ENCODE measurements at places on chromosomes 3 and 15.

GRCh38 chr3:157789162-157789561, 285.9 kb upstream of the VEPH1 start:
- no peak for DNase-seq

- peak; percentile 2 for DNase-seq
These were observed 293.6 kb upstream of the MDFIC2 start for GRCh38 chr3:70606018-70606417.

- peak; percentile 53 for DNase-seq
These were observed 61.0 kb downstream of the KLF13 start for GRCh38 chr15:31387479-31388118.

GRCh38 chr15:31024330-31024729, 32.9 kb upstream of the MTMR10 start:
- DNase-seq: no peak

GRCh38 chr15:74543583-74543982, 2.6 kb downstream of the ARID3B start:
- peak; percentile 38 for DNase-seq

- no peak for DNase-seq
These were observed 254.7 kb downstream of the NR1D2 start for GRCh38 chr3:24199775-24200247.

GRCh38 chr3:168251371-168251770, 155.6 kb upstream of the GOLIM4 start:
- no peak for DNase-seq

DNA sequence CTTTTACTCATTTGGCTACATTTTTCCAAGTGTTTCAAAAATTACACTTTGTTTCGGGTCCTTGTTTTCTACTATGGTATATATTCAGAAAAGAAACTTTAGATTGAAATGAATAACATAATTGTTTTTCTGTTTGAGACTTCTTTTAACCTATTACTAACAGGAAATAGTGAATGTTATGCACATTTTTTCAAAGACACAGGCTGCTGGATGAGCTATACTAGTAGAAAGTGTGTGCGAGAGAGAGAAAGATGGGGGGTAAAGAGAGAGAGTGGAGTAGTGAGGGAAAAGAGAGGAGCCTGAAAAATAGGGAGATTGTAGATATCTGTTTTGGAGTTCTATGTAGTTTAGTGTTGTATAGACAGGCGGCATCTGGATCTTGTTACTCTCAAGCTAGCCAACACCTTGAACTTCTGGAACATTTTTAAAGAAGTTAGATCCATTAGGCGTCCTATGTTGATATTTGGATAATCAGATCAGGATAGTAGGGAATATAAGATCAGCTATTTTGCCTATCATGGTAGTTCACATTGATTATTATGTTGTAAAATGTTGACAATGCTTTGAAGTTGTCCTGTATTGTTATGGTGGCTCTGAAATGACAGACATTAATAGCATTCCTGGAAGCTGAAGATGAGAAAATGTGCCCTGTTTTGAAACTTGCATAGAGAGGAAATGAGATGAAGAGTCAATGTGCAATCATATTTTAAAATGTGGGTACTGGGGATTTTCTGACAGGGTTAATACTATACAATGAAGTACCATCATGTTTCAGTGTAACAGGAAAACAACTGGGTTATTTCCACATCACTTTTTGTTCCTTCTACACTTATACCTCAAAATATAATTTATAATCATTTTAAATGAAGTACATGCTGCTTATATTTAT, 2.6 kb downstream of the RBMS3 start:
- DNase-seq: no peak

DNA sequence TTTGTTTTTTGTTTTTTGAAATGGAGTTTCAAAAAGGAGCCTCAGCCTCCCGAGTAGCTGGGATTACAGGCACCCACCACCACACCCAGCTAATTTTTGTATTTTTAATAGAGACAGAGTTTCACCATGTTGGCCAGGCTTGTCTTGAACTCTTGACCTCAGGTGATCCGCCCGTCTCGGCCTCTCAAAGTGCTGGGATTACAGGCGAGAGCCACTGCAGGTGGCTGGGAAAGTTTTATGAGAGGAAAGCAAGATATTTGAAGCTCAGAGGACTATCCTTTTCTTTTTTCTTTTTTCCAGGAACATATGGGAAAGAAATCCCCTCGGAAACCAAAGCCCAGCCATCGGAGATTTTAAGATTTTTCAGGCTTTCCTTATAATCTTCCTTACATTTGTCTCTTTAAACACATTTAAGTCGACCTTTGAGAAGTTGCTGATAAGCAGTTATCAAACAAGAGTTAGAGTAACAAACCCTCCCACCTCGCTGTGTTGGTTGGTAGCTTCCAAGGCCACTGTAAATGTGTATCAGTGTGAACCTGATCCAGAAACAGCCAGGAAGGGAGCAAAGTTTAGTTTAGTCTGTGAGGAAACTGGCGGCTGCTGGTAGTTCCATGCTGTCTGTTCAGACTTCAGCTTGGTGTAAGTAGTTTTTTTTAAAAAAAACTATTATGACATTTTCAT, 34.5 kb upstream of the MAP3K13 start:
- DNase-seq: peak; percentile 33

DNA sequence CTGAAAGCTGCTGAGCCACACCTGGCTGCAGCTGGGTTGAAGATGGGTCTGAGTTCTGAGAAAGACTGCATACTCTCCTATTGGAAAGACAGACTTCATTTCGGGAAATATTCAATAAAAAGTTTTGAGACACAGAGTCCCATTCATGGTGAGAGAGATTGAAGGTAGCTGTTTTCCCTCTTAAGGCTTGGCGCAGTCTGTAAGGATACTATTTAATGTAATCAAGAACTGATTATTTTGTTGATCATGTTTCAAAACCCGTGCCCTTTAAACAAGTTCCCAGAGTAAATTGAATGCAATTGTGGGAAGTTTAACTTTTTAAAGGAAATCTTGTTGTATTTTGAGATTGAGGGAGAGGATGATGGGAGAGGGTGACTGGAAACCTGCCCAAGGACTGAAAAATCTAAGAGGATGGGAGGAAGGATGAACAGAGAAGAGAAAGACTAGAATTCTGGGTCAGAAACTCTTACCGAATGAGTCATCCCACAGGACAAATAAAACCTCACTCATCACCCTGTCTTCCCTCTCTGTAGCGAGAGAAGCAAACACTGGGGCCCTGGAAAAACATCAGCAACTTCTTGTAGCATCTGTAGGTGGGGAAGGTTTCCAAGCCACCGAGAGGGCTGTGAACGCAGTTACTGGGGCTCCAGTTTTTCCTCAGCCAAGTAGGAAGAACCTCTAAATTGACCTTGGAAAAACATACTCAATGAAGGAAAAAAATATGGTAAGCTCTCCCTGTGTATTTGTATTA, 193.2 kb upstream of the TPRG1 start:
- no peak for DNase-seq

- no peak for DNase-seq
These were observed 188.7 kb downstream of the PYDC2 start for GRCh38 chr3:191649626-191650025.

DNA sequence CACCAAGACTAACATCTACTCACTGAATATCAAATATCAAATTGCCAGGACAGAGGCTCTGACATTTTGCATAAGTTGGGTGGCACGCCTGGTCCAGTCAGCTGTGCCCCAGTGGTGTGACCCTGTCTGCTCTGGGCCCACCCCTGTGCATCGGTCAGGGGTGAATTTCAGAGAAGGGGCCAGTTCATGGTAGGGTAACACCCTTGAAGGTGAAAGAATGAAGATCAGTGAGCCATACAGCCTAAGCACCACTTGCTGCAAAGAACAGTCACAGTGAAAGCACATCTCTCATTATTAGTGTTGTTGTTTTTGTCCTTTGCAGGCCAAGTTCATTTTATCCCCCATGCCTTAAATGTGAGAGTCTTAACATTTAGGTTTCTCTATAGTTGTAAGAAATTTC, 86.8 kb downstream of the MYRIP start:
- no peak for DNase-seq

- DNase-seq: no peak
These were observed 614 bp upstream of the MINDY2 start for GRCh38 chr15:58770519-58770856.

- DNase-seq: no peak
These were observed 86.4 kb upstream of the RORA start for GRCh38 chr15:61315471-61315870.

GRCh38 chr3:134366928-134367811, 7.1 kb downstream of the AMOTL2 start:
- no peak for DNase-seq

DNA sequence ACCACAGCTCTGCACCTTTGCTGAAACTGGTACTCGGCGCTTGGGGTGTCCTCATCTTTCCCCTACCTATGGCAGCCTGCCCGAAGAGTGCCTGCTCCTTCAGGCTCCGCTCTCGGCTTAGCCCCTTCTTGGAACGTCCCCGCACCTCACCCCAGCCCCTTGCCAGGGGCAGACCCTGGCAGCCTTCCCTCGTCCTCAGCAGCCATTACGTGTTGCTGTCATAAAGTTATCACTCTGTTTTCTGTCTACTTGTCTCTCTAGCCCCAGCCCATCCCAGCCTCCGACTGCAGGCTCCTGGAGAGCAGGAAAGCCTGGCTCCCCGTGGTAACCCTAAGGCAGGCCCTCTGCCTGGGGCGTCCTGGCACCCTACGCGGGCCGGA, 5.1 kb upstream of the BAHD1 start:
- DNase-seq: peak; percentile 12

DNA sequence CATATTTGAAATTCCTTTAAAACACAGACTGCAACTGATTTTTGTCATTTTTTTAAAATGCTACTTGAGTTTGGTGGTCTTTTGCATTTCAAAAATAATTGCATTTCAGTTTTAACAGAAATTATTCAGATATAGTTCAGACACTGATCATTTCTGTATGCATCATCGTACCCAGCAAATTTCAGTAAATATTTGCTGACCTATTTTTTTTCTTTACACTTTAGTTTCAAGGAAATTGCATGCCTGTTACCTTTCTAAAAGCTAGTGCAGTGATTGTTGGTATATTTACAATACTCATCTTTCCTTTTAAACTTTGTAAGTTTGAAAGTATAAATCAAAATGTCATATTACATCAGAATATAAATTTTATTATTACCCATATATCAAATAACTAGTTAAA, 32.4 kb downstream of the ALCAM start:
- no peak for DNase-seq

- no peak for DNase-seq
These were observed 11.3 kb downstream of the NR2F2 start for GRCh38 chr15:96341513-96342405.

All from hematopoietic multipotent progenitor cell treated with erythropoietin and hydrocortisone succinate and interleukin-3 and kit ligand, for 8 days (in vitro differentiated cells).